ENCODE measurements at places on chromosomes 3 and 15. TPM values are rescaled to one million over a fixed set of nuclear protein-coding genes. Genes with fewer than 3 reads are reported as not detected.

UPK1B gene
- total RNA-seq: 0.33 TPM

SHF gene
- 40.0 TPM for total RNA-seq

LRRC31 gene
- total RNA-seq: not detected

PLA2G4E gene
- not detected for total RNA-seq

SLC22A13 gene
- 0.24 TPM for total RNA-seq

FGD5 gene
- 19.8 TPM for total RNA-seq

DIPK2A gene
- total RNA-seq: 58.9 TPM

NECTIN3 gene
- 42.3 TPM for total RNA-seq
